HS-27A (cell line): ENCODE measurements at places on chromosomes 6 and 20.

DNA sequence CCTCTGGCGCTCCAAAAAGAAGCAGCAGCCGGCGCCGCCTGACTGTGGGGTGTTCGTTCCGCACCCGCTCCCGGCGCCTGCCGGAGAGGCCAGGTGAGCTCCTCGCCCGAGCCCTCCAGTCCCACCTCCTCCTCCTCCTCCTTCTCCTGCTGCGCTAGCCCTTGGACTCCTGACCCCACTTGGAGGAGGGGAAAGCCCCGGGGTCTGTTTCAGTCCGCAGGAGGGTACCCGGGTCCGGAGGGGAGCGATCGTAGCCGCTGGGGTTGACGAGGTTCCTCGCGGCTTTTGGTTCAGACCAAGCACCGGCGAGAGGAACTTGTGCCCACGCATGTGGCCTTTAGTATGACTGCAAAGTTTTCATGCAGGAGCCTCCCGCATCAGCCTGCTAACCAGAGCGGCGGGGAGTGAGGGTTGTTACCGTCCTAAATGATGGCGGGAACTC is 493 bp downstream of the CRYBG1 start:
- DNase-seq, result no peak

DNA sequence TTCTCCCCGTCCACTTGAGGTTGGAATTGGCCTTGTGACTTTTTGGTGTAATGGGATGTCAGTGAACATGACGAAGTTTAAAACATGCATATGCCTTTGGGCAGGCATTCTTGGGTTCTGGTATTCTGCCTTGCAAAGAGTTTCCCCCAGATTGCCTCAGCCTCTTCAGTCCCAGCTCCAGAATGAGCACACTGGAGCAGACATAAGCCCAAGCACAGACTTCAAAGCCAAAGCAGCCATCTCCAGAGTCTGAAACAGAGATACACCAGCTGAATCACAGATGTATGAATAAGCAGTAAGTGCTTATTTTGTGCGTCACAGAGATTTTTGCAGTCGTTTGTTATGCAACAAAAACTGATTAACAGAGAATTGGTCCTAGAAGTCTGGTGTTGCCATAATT is 546.0 kb downstream of the FRK start:
- no peak for DNase-seq

DNA sequence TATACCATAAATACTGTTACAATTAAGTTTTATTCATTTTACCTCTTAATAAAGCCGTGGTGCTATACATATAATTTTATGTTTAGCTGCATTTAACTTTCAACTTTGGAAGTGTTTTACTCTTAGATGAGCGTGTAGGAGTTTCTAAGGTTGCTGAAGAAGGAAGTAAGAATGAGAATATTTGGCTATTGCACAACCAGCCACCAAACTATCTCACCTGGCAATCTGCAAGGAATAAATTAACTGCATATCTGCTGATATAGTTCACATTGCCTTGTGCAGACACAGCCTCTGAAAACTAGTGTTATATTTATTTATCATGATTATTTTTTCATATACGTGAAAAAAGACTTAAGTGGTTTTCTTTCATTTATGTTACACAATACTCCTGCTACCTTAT is 230.4 kb downstream of the PLCB1 start:
- DNase-seq, result no peak

DNA sequence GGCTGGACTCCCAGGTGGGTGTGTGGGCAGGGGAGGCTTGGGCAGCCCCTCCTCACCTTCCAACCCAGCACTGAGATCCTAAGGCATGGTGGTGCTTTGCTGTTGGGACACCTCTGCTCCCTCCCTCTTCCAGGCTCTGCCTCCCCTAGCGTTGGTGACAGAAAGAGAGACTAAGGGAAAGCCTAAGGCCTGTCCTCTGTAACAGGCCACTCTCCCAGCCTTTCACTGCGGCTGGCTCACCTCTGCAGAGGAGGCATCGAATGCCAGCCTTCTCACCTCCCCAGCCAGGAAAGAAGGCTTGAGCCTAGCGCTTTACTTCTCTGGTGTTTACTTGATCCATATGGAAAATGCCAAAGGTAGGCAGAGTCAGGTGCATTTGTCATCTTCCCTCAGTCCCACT is 3.5 kb upstream of the CDH26 start:
- DNase-seq, result no peak

DNA sequence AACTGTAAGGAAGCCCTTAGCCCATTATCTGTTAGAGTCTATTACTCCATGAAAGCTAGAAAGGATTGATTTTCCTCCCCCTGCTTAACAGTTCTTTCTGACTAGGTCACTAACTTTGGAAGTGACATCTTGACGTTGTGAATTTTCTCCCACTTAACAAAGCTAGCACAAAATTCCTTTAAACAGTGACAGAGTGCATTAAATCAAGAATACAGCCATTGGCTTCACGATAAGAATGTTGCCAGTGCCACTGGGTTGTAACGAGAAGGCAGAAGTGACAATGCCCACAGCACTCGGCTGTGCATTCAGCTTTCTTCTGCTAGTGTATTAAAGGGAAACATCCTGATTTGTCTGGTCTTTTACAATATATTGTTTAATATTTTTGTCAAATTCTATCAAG is 182.7 kb upstream of the DTNBP1 start:
- no peak for DNase-seq

- DNase-seq, result no peak
Observed at GRCh38 chr6:106477146-106477545, 116.6 kb downstream of the CRYBG1 start.

- DNase-seq, result peak; percentile 50
Observed at GRCh38 chr6:4280707-4281106, 145.3 kb upstream of the ECI2 start.
